ENCODE measurements at places on chromosomes 3 and 15.
A peak's percentile ranks its signal among the peaks of the same experiment; 100 is the strongest.

DNA sequence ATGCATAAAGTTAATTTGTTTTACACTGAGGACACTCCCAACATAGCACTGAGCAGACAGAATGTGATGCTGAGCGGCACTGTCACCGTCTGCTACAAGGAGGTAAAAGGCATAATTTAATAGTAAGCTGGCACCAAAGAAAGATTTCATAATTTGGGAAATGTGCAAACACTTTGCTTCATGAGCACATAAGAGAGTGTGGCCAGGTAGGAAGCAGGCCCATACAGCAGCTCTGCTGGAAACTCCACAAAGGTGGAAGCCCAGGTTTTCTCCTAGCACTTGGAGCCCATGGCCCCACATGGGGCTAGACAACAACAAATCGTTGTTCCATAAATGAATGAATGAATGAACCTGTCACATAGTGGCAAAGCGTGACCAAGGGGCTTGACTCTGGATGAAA lies 68.5 kb upstream of the CACNA2D3 start:
- DNase-seq = no peak

DNA sequence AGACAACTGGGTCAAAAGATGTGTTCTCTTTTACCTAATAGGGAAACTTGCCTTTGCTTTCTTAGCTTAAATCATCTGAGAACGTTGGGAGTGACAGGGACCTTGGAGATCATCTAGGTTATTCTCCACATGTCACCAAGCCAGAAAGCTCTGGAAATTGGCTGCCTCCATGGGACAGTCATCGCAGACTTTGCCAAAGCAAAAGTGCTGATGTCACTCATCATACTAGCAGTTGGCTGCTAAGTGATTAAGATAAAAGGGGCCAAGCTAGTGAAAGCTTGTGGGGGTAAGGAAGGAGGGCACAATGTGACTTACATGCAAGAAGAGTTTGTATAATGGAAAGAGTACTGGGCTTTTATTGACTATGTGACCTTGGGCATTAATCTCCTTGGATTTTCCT lies 198.0 kb upstream of the PFN2 start:
- no peak for DNase-seq

GRCh38 chr3:177624528-177625495 lies 427.5 kb upstream of the TBL1XR1 start:
- DNase-seq = peak; percentile 81

DNA sequence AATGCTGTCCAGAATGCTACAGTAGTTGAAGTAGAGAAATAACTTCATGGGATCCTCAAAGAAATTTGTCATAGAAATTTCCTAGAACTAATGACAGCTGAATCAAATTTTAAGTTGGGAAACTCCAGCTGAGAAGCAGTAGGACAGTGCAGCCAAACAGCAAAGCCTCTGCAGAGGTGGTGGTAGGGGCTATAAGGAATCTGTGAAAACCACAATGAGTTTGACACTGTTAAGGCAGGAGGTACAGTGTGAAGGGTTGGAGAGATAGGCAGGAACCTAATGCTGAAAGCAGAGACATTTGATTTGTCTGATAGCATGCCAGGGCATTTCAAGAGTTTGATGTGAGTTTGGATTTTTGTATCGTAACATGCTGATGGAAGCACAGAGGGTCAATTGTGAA lies 22.0 kb downstream of the ASTE1 start:
- no peak for DNase-seq

GRCh38 chr3:43998836-43999727 lies 242.6 kb upstream of the TOPAZ1 start:
- DNase-seq = no peak

- DNase-seq = no peak
Measured at GRCh38 chr3:187889601-187890404, 144.5 kb upstream of the BCL6 start.

- DNase-seq = no peak
Measured at GRCh38 chr3:49720855-49721595, 1.5 kb upstream of the AMIGO3 start.

GRCh38 chr3:159831466-159831865 lies 157.2 kb upstream of the IL12A start:
- no peak for DNase-seq

DNA sequence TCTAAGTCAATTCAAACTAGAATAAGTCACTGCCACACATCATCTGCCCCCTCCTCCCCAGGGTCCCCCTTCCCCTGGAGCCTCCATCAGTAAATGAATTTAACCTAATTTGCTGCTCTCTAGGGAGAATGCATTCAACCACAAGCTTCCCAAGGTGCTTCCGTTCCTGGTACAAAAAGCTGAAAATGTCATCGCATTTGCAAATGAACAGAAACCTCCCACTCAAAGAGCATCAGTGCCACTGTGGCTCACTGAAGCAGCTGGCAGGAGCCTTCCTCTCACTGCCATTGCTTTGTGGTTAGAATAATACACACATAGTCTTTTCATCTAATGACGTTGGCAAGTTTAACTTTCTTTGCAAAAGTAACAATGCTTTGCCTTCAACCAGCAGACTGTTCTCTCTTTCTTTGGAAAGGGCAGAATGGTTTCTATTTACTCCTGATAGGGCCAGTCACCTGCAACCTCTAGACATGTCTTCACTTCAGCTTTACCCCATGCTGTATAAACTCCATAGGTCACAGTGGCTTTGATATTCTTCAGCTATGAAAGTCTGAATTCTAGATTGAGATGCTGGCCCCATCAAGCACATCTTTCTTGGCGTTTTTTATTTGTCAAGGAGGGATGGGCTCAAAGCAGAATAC lies 238.1 kb downstream of the CPNE4 start:
- no peak for DNase-seq

- no peak for DNase-seq
Measured at GRCh38 chr3:59411186-59411585, 361.4 kb upstream of the CFAP20DC start.

GRCh38 chr3:66053550-66054094 lies 14.9 kb upstream of the MAGI1 start:
- DNase-seq = no peak

- DNase-seq = peak; percentile 10
Measured at GRCh38 chr15:79994615-79995014, 23.6 kb upstream of the BCL2A1 start.

- DNase-seq = no peak
Measured at GRCh38 chr3:188220097-188220788, 66.3 kb downstream of the LPP start.

- DNase-seq = peak; percentile 58
Measured at GRCh38 chr3:4633078-4634004, 140.2 kb downstream of the ITPR1 start.

DNA sequence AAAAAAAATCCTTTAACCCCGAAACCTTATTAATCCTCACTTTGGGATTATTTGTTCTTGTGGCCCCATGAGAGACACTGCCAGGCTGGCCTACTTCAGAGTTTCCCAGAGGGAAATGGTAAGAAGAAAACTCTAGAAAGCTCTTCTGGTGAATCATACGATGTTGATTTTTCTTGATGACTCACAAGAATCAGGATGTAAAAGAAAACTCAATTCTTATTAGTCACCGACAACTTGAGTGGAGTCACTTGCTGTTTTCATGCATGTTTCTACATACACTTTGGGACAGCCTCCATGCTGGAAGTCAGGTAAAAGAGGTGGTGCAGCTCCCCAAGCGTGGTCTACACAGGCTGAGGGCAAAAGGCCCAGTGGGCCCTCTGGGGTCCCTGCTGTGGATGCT lies 42.8 kb downstream of the MYO5C start:
- DNase-seq = peak; percentile 86

- no peak for DNase-seq
Measured at GRCh38 chr3:107951126-107951525, 139.7 kb downstream of the CD47 start.

DNA sequence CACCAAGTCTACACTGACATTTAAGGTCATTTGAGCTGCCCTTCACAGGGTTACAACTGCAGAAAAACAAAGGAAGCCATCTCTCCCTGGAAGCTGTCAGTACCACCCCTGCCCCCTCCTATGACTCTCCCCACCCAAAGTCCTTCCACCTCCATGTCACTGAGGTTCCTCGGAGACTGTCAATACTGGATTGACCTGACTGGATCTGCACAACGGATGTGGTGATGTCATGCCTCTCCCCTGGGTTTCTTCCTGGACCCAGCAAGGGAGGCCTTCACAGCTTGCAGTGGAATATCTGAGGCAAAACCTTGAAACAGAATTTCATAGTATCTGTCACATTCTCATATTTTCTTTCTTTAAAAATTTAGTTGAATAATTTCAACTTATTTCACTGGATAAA lies 153.5 kb downstream of the CLSTN2 start:
- DNase-seq = no peak

GRCh38 chr3:110598847-110599490 lies 472.6 kb upstream of the NECTIN3 start:
- no peak for DNase-seq

DNA sequence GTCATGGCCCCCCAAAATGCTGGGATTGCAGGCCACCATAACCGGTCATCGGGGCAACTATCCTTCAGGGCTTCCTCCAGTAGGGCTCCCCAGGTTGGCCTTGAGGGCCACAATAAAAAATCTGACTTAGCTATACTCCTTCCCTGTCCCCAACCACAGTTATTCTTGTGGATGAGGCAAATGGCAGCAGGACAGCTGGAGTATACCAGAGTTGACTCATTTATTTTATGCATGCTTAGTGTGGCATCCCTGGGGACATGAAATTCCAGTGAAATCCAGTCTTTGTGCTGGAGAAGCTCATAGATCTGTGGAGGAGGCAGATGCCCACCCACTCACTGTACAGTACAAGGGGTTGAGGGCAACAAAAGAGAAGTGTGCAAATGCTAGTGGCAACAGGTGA lies 109.5 kb downstream of the RORA start:
- no peak for DNase-seq

GRCh38 chr15:92870010-92870591 lies 30.0 kb upstream of the CHD2 start:
- no peak for DNase-seq

GRCh38 chr3:193842029-193842798 lies 249.2 kb downstream of the OPA1 start:
- no peak for DNase-seq

DNA sequence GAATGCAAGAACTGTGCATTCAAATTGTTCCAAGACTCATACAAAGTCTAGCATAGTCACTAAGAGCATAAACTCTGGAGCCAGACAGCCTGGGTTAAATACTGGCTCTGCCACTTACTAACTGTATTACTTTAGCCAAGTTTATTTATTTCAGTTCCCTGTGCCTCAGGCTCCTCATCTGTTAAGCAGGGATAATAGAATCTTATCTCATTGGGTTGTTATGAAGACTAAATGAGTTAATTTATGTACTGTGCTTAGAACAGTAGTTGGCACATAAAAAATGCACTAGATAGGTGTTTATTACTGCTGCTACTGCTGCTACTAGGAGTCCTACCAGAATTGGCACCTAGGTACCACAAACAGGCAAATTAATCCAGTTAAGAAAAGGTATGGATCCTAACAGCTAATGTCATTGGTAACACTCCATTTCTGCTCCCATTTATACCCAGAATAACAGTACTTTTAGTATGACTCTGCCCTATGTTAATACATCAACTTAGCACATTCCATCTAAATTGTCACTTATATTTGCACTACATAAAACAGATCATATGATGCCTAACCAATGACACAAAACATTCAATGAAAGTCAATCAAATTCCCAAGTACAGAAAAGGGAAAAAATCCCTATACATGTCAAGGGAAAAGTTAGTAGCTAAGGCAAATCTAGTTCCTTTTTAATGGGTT lies 45.7 kb downstream of the GSK3B start:
- no peak for DNase-seq

DNA sequence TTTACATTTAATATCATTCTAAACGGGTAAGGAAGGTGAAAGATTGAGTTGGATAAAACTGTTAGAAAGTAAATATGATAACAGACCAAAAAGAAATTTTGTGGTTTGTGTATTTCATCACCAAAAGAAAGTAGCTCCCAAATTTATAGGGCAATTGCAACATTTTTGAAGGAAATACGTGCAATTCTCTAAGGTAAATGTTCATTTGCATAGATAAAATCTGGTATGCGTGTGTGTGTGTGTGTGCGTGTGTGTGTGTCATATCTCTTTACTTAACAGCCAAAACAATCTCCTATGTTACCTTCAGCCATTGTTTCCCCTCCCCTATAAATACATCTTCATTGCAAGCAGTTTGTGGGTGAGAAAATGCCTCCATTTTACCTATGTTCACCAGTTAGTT lies 208.4 kb downstream of the TNIK start:
- no peak for DNase-seq

- no peak for DNase-seq
Measured at GRCh38 chr3:45055032-45055410, 28.9 kb downstream of the CLEC3B start.

DNA sequence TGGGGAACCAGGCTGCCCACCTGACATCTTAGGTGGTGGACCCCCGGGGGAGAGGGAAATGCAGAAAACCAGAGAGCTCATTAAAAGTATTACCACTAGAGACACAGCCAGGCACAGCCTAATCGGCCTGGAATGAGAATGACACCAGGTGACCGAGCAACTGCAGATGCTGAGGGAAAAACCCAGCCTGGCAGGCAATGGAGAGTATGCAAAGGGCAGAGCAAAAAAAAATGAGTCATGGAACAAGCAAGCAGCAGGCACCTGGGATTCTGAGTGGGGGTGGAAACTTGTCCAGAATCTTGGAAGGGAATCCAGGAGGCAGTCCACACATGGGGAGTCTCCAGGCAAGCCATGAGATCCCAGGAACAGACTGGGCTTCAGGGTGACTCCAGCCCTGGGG lies 183.7 kb upstream of the LRRN1 start:
- DNase-seq = no peak

- DNase-seq = peak; percentile 29
Measured at GRCh38 chr15:67030036-67030762, 35.2 kb upstream of the SMAD3 start.

DNA sequence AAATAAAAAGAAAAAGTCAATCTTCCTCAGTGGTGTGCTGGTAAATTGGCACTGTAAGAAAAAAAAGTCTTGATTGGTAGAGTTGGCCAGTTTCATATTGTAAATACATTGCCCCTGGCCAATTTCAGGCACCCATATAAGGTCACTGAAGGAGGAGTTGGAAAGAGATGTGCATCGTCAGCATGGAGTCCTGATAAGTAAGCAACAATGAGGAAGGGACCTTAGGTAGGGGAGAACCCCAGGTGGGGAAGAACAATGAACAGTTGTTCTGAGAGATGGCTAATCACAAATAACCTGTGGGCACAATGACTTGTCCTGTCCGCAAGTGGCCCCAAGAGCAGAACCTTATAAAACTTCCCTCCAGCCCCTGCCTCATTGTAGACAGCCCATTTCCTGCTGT lies 8.6 kb upstream of the CYP8B1 start:
- DNase-seq = no peak

DNA sequence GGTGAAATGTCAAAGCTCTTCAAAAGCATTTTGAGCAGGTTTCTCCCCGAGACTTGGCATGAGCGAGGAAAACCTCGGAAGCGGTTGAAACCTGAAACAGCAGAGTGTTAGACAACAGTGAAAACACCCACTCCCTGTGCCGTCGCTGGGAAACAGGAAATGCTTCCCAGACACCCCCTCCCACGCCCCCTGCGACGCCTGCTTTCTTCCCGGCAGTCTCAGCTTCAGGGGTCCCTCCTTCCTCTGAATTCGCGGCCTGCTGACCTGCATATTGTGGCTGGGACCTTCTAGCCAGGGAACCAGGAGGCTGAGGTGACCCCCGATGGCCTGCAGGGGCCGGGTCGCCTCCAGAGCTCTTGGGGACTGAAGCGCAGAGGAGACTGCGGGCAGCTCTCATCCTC lies 250.6 kb upstream of the LYSMD4 start:
- no peak for DNase-seq

GRCh38 chr15:32943711-32944110 lies 225.9 kb downstream of the GREM1 start:
- DNase-seq = no peak

- no peak for DNase-seq
Measured at GRCh38 chr3:187551416-187551815, 118.8 kb downstream of the SST start.
